Glomerular endothelial cell (primary cell): ENCODE measurements at places on chromosomes 7 and 10. TPM values are rescaled to one million over a fixed set of nuclear protein-coding genes. Genes with fewer than 3 reads are reported as not detected.

- DNase-seq: no peak
Observed at GRCh38 chr7:155729847-155730246, 82.4 kb downstream of the SHH start.

GRCh38 chr7:135493362-135493761 is 16.5 kb downstream of the CNOT4 start:
- no peak for DNase-seq

DNA sequence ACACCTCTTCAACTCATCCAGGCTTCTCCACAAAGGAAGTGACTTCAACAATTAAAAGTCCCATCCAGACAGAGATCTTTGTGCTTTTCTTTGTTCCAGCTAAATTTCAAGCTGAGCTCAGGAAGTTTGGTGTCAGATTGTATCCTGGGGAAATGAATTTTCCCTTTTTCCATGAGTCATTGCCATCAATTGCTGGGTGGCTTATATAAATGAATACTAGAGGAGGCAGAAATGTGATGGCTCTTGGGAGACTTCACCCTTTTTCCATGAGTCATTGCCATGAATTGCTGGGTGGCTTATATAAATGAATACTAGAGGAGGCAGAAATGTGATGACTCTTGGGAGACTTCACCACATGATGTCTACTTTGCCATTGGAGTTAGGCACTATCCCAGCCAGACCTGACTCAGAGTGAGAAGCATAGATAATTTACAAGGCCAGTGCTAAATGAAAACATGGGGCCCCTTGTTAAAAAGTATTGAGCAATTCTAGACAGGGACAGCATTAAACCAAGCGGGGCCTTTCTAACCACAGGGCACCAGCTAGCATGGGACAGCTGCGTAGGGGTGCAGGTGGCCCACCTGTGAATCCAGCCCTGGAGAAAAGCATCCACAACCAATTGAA is 339.2 kb upstream of the PODXL start:
- peak; percentile 78 for DNase-seq

The SMARCD3 gene
- total RNA-seq: 5.5 and 5.6 TPM in 2 replicates

The ASB10 gene
- not detected in 2 replicates for total RNA-seq

The SHH gene
- total RNA-seq: 0.06 and 1.0 TPM in 2 replicates

DNA sequence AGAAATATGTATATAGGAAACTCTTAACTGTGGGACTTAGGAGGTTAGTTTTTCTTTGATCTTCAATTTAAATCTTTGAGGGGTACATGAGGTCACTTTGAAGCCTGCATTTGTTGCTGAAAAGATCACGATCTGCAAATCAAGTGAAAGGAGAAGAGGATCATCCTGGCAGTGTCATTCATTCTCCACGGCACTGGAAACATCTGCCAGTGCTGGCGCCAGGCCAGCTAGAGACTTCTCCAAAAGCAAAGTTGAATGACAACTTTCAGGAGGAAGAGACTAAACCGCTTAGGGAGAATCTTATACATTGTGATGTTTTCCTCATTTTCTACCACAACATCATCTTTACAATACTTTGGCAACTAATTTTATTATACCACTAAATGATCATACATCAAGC is 42.5 kb downstream of the MRC1 start:
- no peak for DNase-seq

DNA sequence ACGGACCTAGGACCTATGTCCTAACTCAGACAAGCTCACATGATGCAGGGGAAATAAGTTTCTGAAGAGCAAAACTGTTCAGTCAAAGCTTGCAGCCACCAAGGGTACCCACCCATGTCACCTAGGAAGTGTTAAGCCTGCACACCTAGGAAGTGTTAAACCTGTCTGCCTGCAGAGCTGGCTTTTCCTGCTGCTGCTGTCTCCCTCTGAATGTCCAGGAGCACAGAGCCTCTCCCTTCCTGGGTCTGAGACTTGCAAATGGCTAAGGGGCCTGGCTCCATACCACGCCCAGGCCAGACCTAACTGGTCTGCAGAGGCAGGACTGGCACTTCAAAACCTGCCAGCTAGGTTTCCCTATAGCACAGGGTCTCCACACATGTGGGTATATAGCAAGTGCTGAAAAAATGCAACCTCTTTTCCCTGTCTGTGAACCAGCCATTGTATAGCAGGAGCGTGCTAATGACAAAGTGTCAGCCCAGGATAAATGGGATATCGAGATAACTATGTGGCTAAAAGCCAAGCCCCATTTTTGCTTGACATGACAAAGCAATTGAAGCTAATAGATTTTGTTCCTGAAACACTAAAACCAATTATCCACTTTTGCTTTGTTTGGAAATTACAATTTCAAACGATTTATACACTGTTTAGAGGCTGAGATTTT is 1.5 kb downstream of the GDF2 start:
- DNase-seq: no peak
